Karpas-422 (cell line): ENCODE measurements at places on chromosomes 7 and 10. TPM values are rescaled to one million over a fixed set of nuclear protein-coding genes. Genes with fewer than 3 reads are reported as not detected.

SEMA3E gene
- total RNA-seq: not detected in 2 replicates

EBLN1 gene
- total RNA-seq: not detected in 2 replicates

PRR15 gene
- not detected in 2 replicates for total RNA-seq

IDI2 gene
- not detected in 2 replicates for total RNA-seq

VSTM2A gene
- not detected in 2 replicates for total RNA-seq

SEC31B gene
- 23.6 and 26.6 TPM in 2 replicates for total RNA-seq

PGAM2 gene
- total RNA-seq: 1.9 TPM in 1 of 2 replicates, not detected in the other

- DNase-seq: no peak
Observed at GRCh38 chr10:104452977-104453376, 99.3 kb downstream of the CFAP58 start.

DNA sequence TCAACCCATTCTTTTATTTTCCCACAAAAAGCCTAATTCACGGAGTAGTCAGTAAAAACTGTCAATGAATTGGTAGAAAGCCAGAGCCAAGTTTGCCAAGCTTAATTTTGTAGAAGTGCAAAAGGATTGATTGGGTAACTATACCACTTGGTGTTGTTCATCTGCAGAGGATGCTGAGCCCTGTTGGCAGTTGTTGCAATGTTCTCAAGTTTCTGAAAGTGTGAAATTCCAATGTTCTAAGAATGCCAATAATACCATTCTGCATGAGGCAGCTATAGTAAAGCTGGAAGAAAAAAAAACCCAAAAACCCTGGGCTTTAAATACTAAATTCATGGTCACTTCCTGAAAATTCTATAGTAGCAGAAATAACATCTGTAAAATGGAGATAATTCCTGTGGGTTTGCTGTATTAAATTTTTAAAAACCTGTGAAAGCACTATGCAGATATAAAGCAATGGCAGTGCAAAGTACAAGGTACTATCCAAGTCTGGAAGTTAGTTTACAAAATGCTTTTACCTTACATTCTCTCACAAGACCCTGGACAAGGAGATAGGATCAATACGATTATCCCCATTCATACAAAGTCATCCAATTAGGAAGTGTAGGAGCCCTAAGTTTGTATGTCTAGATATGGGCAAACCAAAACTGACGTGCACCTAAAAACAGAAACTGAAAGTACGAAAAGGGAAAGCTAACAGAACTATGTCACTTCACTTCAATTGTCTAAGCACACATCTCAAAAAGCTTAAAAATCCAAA is 6.0 kb upstream of the PON1 start:
- DNase-seq: no peak

GRCh38 chr7:2281541-2281940 is 32.7 kb downstream of the SNX8 start:
- no peak for DNase-seq

DNA sequence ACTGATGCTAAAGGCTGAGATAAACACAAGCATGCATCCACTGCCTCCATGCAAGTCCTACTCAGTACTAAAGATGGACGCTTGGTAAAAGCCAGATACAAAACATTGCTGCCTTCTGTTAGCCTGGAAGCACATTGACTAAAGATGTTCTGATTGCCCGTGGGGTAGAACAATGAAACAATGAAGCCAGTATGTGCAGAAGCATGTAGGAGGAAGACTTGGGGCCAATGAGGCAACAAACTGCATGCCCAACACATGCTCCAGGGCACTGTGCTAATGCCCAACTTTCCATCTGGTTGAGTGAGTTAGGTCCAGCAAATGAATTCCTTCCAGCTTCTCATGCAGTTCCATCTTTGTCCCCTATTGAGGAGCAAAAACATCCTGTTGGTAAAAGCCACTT is 1245.5 kb downstream of the GATA3 start:
- no peak for DNase-seq

DNA sequence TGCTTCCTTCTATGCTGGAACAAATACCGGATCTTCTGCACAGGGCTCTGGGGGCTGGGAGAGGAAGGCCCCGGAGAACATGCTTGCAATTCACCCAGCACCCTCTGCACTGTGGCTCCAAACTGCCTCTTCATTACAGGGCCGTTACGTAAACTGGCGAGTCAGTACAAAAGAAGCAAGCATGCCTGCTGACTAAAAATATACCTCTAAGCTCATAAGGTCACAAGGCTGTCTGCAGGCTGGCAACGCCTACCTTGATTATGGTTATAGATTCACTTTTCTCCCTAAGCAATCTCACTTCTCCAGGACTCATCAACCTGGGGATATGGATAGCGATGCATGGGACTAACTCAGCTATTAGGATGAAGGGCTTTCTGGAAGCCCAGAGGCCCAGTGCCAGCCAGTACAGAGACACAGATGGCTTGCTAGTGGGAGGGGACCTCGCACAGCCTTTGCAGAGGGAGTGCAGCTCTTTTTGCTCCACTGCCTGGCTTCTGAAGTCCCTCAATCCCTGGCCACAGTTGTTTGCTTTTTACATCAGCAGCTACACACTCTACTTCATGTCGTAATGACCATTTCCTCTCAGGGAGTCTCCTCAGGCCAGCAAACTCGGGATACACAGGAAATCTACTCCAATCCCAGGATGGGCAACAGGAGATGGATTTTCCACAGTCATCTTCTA is 96.1 kb downstream of the SH3PXD2A start:
- no peak for DNase-seq

GRCh38 chr7:103735377-103735776 is 254.1 kb downstream of the RELN start:
- DNase-seq: no peak

- DNase-seq: no peak
Observed at GRCh38 chr7:154415709-154416399, 363.7 kb downstream of the DPP6 start.

DNA sequence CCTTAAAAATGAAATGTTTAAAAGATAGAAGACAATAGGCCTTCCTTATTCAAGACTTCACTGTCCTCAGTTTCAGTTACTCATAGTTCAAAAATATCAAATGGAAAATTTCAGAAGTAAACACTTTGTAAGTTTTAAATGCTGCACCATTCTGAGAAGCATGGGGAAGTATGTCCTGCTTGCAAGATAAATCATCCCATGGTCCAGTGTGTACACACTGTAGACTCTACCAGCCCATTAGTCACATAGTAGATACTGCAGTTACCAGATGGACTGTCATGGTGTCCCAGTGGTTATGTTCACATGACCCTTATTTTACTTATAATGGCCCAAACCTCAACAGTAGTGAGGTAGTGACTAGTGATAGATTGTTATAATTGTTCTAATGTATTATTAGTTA is 69.5 kb downstream of the PTPN12 start:
- no peak for DNase-seq

- DNase-seq: no peak
Observed at GRCh38 chr10:30970760-30971460, 60.8 kb downstream of the ZNF438 start.

DNA sequence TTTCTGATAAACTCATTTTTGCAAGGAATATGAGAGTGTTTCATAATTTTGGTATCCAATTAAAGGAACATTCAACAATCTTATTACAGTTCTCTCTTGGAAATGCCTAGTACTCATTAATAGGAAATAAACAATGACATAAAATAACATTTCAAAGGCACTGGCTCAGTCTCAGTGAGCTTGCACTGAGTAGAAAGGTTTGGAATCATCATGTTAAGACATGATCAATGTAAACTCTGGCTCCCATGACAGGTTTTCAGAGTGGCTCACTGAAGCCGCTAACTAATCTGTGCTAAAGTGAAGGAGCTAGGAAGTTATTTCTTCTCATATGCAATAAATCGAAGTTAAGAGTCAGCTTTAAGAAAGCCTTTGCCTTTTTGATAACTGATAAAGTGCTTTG is 203.3 kb upstream of the HGF start:
- DNase-seq: no peak

DNA sequence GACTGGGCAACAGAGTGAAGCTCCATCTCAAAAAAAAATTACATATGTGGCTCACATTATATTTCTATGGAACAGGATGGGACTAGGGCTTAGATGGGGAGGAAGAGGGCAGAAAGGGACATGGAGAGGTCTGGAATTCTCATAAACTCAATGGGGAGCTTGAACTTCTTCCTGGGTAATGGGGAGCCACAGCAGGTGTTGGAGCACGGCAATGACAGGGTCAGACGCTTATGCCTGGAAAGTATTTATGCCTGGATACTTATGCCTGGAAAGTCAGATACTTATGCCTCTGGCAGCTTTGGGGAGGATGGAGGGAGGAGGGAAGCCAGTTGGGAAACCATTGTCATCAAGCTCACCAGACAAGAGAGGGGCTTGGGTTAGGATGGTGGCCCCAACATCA is 36.8 kb downstream of the TMEM130 start:
- DNase-seq: no peak

- DNase-seq: no peak
Observed at GRCh38 chr10:80277567-80278250, 11.7 kb downstream of the MAT1A start.

GRCh38 chr7:51328351-51328801 is 11.8 kb upstream of the COBL start:
- DNase-seq: no peak
